Activated gamma-delta T cell treated with Interleukin-2 at 50 U/mL for 16 hours (primary cell): ENCODE measurements at places on chromosomes 3 and 15.

- DNase-seq: no peak
Measured at GRCh38 chr3:69032737-69033136, 19.3 kb upstream of the EOGT start.

DNA sequence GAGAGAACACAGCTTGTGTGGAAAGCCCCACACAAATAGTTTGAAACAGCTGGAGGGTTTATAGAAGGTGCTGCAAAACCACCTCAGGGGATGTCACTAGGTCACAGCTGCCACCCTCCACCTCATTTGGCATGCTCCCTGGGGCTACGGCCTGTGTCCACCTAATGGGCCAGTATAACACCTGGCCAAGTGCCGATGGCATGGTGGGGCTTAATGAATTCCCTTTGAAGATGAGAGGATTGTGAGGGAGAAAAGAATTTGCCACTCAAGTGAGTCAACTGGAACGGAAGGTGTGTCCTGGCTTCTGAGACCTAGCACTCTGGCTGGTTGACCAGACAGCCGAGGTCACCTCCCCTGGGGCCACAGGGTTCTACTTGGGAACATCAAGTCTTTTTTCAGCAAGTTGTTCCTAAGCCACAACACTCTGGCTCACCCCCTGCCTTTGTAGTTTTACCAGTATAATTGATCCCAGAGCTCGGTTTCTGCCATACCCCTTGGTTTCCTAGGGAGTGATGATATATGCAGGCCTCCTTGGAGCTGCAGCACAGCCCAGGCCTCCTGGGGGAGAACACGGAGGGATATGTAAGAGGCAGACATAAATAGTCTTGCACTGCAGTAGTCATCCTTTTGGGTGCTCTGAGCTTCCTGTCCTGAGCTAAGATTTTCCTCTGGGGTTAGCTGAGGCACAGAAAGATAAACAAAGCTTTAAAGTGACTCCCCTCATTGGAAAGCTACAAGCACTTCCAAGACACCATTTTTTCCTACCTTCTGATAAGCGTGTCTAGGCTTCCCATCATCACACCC lies 178.2 kb upstream of the LPP start:
- no peak for DNase-seq

DNA sequence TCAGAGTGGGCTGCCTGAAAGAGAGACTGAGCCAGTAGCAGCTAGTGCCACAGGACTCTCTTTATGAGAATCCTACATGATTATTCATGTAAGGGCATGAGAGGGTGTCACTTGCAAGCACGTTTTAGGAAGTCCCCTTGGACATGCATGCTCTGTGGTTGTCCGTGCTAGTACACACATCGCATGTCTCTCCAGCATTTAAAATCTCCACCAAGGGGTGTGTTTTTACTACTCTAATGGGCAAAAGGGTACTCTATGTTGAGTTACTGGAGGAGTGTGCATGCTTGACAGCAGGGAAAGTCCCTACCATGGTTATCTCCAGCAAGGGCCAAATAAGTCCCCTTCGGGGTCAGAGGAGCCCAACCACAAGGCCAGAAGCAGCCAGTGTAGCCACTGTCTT lies 70.7 kb downstream of the DCLK3 start:
- DNase-seq: no peak

GRCh38 chr3:101171681-101172191 lies 148.6 kb downstream of the IMPG2 start:
- no peak for DNase-seq

GRCh38 chr3:58998476-58999117 lies 51.2 kb downstream of the CFAP20DC start:
- DNase-seq: no peak

- no peak for DNase-seq
Measured at GRCh38 chr15:64807051-64807749, 18.2 kb downstream of the PIF1 start.
